GM12865 (cell line): ENCODE measurements at places on chromosomes 7 and 10.

DNA sequence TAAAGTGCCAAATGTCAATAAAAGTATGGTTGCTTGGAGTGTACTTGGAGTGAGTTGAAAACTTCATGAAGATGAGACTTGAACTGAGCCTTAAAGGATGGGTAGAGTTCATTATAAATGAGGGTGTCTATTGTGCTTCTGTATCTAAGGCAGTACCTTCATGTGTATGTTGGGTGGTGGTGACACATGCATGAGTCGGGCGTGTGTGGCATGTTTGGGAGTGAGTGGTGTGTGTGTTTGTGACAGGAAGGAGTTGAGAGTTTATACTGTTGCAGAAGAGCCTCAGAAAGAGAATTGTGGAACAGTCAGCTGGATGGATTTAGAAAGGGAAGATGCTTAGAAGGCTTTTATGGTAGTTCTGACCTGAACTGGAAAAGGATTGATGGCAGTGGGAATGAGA is 6.0 kb upstream of the ZRANB1 start:
- DNase-seq: no peak

DNA sequence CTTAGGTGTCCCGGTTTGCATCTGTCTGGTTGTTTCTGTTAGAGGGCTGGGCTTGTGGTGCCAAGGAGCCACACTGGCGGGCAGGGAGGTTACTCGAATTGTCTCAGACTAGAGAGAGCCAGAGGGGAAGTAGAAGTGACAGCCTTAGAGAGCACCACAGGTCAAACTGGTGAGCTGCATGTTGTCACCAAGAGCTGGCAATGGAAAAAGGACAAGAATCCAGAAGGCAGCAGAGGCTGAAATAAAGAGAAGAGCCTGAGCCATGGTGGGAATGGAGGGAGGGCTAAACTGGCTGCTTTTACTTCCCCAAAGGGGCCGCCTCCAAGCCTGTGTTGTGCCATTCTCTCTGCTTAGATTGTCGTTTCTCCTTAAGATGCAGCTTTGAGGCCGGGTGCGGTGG is 31.1 kb upstream of the RHBDD2 start:
- no peak for DNase-seq

GRCh38 chr7:49346195-49346899 is 422.0 kb downstream of the CDC14C start:
- DNase-seq: no peak

DNA sequence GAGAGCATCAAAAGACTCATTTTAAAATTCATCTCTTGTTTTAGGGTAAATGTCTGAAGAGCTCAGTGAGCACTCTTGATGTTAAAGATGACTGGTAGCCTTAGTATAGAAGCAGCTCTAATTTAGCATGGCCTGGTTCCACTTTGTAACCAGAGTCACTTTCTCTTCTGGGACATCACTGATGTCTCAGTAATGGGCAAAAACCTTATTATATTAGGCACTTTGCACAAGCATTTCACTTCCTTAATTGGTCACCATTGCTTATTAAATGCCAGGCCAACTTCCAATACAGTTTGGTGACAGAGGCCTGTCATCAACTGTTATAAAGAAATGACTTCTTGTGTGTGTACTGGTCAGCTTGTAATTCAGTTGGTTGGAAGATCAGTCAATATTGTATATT is 53.0 kb downstream of the STEAP1B start:
- peak; percentile 60 for DNase-seq

DNA sequence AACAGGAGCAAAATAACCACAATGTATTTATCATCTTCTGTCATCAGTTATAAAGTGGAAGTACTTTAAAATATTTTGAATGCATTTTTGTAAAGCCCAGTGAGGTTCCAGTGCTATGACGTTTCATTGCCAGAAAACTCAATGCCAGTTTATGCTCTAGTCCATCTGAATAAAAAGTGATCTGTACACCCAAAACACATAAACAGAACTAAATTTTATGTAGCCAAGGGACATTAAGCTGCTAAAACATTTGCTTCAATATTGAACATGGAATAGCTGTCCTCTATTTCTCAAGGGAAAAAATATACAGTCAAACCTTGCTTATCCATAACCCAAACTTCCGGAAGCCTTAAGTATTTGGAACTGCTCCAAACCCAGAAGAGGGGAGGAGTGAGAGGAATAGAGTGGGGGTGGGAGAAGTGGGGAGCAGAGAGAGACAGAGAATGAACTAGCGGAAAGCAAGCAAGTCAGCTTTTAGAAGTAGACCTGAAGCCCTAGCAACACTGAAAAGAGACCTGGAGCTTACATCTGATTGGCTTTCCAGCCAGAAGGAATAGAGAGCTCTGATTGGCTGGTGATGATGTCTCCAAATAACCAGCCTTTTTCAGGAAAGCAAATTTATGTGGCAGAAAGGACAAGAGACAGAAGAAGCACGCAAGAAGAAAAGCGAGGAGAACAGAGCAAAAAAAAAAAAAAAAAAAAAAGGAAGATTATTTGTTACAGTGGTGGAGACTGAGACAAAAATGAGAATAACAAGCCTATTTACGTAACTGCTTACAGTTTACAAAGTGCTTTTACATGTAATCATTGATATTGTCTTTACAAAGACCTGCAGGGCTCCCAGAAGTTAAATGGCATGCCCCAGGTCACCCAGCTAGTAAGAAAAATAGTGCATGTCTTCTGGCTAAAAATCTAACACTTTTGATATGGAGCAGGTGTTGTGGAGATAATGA is 196.0 kb downstream of the RNLS start:
- DNase-seq: peak; percentile 87

GRCh38 chr7:41890631-41891274 is 187.9 kb upstream of the INHBA start:
- no peak for DNase-seq

GRCh38 chr10:8225187-8225586 is 170.7 kb downstream of the GATA3 start:
- DNase-seq: no peak

DNA sequence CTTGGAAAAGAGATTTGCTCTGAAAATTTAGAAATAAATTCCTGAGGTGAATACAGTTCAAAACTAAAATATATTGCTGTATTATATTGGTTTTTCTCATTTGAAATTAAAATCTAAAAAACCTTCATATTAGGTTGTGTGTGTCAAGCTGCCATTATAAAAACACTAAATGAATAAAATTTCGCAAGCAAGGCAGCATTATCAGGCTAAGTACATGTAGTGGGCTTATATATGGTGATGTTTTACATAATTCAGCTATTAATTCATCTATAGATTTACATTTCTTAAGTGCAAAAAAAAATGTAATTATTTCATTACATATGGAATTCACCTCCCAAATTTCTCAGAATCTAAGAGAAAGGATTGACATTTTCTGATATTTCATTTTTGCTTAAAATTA is 5.3 kb downstream of the MEOX2 start:
- no peak for DNase-seq

- no peak for DNase-seq
These were observed 9.7 kb upstream of the AKR1C2 start for GRCh38 chr10:5013385-5013784.

DNA sequence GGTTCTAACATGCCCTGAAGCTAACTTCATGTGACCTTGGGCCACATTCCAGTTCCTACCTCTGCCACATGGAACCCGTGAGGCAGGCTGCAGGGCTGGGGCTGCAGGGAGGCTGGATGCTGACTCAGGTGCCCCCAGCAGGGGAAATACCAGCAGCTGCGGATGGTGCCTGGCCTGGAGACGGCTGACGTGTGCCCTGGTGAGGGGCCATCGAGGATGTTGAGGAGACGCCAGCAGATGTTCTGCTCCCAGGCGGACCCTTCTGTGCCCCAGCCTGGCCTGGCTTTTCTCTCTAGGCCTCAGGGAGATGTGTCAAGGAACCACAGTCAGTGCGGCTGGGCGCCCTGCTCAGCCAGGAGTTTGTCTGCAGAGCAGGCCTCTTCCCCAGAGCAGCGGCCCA is 8.8 kb downstream of the BAG3 start:
- no peak for DNase-seq

GRCh38 chr10:99532687-99533495 is at the start of gene NKX2-3:
NKX2-3 (plus strand) TSS chr10:99532942; CDS start chr10:99533132, 190 bp downstream.
- peak; percentile 68 for DNase-seq

DNA sequence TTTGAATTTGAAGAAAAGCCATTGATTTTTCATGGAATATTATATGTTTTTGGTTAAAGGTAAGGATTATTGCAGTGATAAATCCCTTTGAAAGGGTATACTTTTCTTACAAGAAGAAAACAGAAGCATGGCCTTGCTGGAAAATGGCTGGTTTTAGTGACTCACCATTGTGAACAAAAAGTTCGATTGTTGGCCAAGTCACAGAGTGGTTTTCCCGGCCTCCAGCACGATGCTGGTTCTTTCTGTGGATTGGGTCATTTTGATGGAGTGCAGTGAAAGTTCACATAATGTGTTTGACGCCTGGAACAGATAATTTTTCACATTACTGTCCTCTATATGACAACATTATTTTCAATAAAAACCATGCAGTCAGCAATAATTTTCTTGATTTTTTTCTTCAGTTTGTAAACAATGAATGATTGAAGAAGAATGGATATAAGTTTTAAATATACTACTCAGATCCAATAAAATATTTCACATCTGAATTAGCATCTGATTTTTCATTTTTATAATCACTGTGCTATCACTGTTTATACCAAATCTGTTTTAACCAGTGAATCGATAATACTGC is 60.9 kb downstream of the RBM20 start:
- DNase-seq: no peak

DNA sequence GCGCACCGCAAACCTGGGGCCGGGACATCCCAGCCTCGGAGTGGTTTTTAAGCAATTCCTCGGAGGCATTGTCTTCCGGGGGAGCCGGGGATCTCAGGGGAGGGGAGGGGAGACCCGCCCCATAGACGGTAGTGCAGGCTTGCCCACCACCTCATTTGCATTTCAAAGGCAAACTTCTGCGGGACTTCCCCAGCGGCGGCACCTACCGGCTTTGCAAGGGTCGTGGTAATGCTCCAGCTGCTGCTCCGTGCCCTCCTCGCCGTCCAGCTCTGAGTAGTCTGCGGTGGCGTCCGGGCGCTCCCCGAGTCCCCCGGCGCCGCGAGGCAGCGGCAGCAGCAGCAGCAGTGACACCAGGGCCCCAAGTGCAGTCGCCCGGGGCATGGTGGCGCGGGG is 425 bp downstream of the TLL2 start:
- no peak for DNase-seq

DNA sequence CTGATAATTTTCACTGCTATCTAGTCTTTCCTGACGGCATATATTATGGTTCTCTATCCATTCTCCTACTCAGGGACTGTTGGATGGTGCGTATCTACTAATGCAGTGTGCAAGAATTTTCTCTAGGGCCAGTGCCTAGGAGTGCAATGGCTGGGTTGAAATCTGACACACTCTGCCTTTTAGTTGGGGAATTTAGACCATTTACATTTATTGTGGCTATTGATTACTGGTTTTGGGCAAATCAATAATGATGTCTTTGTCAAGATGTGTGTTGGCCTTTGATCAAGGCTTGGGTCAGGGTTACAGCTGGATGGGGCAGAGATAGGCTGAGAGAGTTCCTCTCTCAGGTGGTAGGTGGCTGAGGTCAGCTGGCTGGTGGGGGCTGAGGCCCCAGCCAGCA is 21.8 kb downstream of the NPTX2 start:
- DNase-seq: no peak

DNA sequence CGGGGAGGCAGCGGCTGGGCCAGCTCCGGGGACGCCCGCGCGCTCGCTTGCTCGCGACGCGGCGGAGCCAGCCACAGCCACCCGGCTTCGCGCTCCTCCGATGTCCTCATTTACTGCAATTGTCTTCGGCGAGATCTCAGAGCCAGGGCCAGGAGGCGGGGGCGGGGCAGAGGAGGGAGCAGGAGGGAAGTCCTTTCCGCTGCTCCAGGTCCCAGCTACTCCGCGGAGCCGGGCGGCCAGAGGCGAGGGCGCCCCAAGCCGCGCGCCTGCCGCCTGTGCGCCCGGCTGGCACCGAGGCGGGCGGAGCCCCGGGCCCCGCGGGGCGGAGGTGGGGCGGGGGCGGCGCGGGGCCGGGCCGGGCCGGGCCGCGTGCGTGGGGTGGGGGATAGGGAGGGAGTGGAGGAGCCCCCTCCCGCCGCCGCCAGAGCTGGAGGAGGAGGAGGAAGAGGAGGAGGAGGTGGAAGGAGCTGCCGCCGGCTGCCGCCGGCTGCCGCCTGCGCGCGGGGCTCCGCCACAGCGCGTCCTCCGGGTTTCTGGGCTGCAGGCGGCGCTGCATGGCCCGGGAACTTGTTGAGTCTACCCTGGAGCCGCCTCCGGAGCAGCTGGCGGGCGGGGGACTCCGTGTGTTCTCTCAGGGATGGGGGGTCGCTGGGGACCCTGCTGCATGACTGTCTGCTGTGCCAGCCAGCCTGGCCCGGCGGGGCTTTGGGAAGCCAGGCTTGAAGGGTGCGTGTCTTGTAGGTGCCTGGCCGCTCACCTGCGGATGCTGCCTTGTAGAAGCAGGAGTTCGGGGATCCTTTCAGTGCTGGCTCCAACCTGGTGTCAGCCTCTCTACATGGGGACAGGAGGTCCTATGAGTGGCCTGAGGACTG is at the start of gene INSYN2A:
Gene INSYN2A, minus strand, starts transcription at position 310 of the 872 bp plus-strand sequence. CDS start 20,196 bp downstream, outside the sequence.
- no peak for DNase-seq

GRCh38 chr7:1151653-1152425 is 8.2 kb downstream of the ZFAND2A start:
- no peak for DNase-seq

GRCh38 chr10:14820775-14821154 is 17.1 kb downstream of the CDNF start:
- no peak for DNase-seq

- no peak for DNase-seq
These were observed 49.9 kb downstream of the CDHR3 start for GRCh38 chr7:106012935-106013439.

DNA sequence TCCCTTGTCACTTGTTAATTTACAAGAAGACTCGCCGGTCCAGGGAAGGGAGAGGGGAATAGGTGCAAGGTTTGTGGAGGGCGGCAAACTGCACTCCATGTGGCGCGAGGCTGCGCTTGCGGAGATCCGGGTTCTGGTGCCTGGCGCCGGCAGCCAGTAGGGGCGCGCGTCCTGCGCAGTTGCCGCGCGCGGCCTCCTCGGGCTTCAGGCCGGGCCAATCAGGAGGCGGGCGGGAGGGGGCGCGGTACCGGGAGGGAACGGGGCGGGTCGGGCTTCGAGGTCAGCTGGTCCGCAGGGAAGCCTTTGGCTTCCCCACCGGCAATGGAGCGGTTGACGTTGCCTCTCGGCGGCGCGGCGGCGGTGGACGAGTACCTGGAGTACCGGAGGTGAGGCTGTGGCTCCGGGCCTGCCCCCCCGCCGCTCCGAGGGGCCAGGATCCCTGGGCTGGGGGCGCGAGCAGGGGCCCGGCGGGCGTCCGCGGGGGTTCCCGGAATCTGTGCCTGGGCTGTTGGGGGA is at the start of gene FAM221A:
Gene FAM221A, plus strand, starts transcription at position 302 of the 516 bp plus-strand sequence. Its CDS starts 20 bp downstream, at position 322.
- peak; percentile 92 for DNase-seq

GRCh38 chr7:24879291-24879690 is 100.7 kb downstream of the OSBPL3 start:
- no peak for DNase-seq

- no peak for DNase-seq
These were observed 568.1 kb upstream of the MKI67 start for GRCh38 chr10:128694168-128694850.

- DNase-seq: peak; percentile 98
These were observed 1.3 kb upstream of the KIF11 start for GRCh38 chr10:92591550-92592022.

DNA sequence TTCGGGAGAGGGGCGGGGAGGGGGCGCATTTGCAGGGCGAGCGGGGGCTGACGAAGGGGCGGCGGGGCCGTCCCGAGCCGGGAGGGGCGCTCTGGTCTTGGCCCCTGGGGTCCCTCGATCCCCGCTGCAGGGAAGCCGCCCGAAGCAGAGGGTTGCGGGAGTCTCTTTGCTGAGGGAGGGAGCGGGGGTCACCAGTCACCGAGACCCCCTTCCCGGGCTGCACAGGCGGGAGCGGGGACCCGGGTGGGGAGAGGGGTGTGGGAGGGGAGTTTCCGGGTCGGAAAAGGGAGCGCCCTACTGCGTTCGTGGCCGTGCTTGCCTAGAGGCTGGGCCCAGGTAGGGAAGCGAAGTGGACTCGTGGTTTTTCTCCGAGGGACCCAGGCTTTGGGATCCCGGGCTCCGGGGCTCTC is 422 bp downstream of the AP1S1 start:
- DNase-seq: no peak
